AG20443 (cell line): ENCODE measurements at places on chromosomes 5 and 9.

DNA sequence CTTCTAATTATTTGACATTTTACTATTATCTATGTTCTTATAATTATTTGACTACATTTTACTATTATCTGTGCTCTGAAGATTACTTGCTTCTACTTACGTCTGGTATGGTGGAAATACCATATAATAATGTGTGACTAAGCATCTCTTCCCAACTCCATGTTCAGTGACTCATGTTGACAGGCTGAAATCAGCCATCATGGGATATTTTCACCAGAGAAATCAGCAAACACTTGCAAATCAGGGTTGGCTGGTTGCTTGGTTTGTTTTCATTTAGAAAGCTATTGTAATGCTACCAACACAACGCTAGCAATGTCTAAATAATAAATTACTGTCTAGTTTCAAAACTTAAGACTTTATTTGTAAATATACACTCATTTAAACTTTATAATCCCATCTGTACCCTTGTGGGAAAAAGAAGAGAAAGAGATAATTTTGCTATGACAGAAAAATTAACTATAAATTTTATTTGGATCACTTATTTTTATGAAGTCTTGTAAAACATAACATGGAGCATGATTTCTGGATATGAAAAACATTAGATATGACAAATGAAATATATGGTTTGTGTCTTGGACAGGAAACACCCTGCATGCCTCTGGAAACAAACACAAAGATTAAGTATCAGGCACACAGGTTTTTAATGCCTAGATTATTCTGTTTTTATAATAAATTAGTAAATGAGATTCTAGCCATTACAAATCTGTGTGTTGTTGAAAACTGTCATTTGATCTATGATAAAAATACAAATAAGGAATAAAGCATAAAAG lies 337.6 kb downstream of the BNC2 start:
- DNase-seq: no peak

GRCh38 chr5:74257060-74257527 lies 383.4 kb downstream of the ENC1 start:
- peak; percentile 15 for DNase-seq

DNA sequence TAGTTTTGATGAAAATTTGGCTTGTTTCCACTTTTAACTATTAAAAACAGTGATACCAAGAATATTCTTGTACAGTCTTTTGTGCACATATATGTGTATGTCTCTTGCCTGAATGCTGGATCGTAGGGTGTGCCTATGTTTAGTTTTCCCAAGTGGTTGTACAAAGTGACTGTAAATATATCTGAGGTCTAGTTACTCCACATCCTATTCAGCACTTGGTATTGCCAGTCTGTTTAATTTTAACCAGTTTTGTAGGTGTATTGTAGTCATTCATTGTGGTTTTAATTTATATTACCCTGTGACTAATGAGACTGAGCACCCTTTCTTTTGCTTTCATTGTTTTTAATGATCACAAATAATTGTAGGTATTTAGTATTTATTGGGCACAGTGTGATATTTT lies 17.8 kb downstream of the RCL1 start:
- no peak for DNase-seq

- no peak for DNase-seq
Measured at GRCh38 chr5:88691230-88691582, 191.8 kb downstream of the MEF2C start.

- peak; percentile 67 for DNase-seq
Measured at GRCh38 chr5:32711681-32712480, 760 bp downstream of the NPR3 start.

DNA sequence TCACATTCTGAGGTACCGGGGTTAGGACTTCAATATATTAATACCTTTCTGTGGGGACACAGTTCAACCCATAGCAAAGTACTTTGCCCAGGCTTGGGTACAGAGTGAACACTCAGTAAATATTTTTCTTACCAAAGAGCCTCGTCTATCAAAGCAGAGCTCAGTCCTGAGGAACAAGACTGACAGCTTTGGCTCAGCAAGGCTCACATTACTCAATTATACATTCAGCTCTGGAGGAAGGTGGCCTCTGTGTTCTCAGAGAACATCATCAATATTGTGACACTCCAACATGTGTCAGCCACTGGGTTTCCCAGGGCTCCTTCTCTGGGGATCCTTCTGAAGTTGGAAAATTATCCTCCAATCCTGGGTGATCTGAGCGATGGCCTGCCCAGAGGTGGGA lies 186.4 kb downstream of the NMUR2 start:
- DNase-seq: no peak

GRCh38 chr5:171969288-171969880 lies 37.1 kb downstream of the FBXW11 start:
- DNase-seq: no peak

DNA sequence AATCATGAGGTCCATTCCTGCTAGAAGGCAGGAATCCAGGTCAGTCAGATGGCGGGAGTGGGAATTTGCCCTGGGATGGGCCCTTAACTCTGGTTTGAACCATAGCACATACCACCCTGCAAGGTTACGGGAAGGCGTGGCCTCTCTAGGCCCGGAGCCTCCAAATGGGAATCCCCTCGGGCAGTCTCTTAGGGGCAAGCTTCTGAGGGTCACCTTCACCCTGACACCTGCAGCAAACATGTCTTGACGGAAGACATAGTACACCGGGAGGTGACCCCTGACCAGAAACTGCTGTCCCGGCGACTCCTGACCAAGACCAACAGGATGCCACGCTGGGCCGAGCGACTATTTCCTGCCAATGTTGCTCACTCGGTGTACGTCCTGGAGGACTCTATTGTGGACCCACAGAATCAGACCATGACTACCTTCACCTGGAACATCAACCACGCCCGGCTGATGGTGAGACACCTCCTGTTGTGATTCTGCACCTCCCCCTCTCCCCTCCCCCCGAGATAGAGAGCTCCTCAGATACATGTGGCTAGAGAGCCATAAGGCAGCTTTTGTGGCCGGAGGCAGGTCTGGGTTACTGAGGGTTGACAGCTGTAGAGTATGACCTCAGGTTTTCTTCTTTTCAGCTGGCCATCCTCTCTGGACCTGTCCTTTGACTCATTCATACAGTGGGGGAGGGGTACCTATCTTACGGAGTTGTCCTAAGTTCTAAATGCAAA lies 957 bp downstream of the PRELID1 start:
- peak; percentile 20 for DNase-seq

DNA sequence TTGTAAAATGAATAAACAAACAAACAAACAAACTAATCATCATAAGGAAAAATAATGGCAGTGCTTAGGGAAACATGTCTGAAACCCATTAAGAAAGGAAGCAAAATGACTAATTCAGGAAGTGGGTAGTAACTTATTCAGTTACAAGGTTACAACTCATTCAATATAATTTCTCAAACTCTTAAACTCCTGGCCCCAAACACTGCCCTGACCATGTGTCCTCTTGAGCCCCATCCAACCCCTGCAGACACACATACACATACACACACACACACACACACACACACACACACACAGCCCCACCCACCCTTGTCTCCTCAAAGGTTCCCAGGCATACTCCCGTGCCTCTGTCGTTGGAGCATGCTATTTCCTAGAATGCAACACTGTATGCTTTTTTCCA lies 193.9 kb downstream of the SEC61B start:
- peak; percentile 20 for DNase-seq

- no peak for DNase-seq
Measured at GRCh38 chr5:100584069-100584468, 48.9 kb downstream of the FAM174A start.

- DNase-seq: no peak
Measured at GRCh38 chr9:123089040-123089439, 55.6 kb downstream of the GPR21 start.

GRCh38 chr5:171050916-171051315 lies 189.1 kb downstream of the RANBP17 start:
- no peak for DNase-seq
